Fibroblast of skin of back (primary cell): ENCODE measurements at places on chromosomes 4 and X.

- peak; percentile 8 for DNase-seq
These were observed 60.7 kb downstream of the HPGD start for GRCh38 chr4:174461466-174462106.

DNA sequence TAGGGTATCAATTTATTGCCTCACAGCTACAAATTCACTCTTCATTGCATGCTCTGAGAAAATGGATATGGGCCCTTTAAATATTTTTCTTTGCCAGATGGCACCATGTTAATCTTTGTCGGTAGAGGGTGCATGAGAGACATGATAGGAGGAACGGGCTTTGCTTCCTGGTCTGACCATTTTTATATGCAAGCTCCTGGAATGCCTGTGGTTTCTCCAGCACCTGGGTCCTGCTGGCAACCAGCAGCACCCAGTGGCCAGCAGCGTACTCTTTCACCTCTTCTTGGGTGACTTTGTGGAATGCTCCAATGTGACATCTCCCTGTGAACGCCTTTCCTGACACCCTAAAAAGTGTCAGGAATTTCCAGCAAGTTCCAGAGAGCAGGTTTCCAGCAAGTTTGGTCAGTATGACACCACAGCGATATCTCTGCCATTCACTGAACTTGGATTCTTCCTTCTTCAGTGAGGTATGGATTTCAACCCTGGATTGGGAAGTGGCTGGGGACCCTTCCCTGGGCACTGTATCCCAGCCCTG, 140.3 kb upstream of the PGRMC2 start:
- peak; percentile 65 for DNase-seq

- DNase-seq, result no peak
These were observed 2.2 kb downstream of the PDE6B start for GRCh38 chr4:627347-628125.

DNA sequence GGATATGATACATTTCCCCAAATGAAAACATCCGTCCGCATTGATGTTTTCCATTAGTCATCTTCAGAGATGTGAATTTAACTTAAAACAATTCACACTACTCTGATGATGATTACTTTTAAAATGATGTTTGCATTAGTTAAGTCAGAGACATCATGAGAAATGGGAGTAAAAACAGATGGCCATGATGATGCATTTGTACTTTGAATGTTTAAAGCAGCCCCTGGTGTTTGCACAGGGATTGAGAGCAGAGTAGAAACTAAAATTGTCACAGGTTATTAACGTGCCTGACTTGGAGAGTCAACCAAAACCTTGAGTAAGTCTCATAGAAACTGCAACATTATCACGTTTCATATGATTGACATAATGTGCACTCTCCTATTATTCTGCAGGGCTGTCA, 117.2 kb downstream of the CFAP299 start:
- peak; percentile 21 for DNase-seq

DNA sequence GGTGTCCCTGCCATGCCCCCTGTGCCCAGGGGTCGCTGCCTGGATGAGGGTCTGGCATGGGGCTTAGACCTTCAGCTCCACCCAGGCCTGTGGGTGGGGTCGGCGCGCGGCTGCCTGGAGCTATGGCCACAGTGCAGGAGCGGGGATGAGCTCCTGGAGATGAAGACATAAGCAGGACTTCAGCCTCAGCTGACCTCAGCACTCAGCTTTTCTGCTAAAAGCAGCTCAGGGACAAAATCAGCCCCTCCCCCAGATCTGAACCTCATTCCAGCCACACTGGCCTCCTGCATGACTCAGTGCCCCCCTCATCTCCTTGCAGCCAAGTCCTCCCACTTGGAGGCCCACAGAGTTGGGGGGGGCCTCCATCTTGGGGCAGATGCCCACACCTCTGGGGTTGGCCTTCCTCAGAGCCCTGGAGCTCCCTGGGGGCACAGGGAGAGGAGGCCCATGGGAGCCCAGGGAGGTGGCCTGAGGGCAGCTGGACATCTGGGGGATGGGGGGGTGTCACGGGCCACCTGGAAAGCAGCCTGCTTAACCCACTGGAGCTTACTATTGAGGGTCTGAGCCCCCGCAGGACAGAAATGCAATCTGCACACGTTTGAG, 19.4 kb upstream of the CPLX1 start:
- DNase-seq, result peak; percentile 12

DNA sequence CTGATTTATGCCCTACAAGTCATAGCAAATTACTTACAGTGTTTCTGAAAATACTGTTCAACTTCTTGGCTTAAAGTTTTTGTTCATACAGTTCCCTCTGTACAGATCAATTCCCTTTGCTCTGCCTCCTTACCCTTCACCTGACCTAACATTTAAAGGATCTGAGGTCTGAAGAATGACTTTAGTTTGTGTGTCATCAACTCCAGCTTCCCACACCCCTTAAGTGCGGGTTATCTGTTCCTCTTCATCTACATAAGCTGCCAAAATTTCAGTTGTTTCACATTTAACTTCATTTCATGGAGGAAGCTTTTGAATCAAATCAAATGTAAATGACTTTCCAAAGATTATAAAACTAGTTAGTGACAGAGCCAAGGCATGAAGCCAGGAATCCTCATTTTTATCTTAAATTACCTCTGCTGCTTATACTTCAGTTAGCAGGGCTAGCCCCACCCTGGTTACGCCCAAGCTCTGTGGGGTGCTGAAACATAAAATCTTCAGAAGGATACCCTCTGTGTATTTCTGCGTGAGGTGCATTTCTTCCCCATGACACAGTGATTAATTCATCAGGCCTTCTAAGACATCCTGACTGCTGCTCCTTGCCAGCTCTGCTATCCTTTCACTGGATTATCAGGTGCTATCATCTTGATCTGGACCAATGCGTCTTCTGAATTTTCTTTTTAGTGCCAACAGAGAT, 16.5 kb downstream of the CXCL1 start:
- peak; percentile 42 for DNase-seq

DNA sequence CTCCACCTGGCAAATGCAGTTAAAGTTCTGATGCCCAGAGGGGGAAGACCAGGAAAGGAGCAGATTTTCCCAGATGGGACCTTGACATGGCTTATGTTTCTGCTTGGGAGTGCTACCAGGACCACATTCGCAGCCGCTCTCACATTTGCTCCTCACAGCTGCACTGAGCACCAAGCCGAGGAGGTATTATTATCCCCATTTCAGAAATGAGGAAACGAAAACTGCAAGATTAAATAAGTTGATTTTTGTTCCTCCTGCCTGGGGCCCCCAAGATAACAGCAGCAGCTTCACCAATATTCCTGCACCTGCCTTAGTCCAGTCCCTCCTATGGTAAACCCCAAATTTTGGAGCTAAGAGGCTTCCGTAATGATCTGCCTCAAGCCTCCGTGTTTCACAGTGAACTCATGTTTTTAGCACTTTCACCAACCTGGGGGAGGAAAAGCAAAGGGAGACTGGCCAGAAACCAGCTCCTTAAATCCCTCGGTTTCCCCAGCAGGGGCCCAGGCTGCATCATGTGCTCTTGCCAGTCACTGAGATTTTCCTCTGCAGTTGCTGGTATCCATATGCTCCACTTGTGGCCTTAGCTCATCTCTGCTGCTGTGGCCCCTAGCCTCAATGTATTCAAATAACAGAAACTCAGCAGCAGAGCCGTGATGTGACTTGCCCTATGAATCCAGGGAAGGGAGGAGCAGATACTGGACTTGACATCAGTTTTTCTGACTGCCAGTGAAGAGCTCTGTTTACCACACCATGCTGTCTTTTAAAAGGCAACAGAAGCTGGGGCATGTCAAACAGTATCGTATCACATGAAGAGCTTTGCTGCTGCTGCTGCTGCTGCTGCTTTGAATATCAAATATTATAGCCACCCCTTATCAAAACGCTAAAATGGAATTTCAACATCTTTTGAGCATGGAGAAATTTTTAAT, 95.5 kb upstream of the KLHL13 start:
- no peak for DNase-seq

DNA sequence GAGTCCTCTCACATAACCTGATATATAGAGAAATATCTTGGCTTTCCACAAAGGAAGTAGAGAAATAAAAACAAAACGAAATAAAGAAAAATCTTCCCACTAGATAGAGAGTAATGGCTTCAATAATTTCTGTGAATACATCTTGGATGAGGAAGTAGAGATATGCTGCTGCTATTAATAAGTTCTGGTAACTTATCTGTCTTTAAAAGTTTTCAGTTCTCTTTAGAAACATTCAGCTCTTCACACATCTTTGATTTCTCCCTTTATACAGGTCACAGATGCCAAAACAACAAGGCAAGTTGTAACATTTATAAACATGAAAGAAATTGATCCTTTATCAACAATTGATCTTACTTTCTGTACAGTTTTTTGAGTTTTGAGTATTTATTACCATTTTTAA, 615.8 kb downstream of the TRAM1L1 start:
- DNase-seq, result no peak
